ENCODE measurements at places on chromosomes 1 and 21. TPM values are rescaled to one million over a fixed set of nuclear protein-coding genes. Genes with fewer than 3 reads are reported as not detected.

Gene CELF3
- 0.43 TPM for total RNA-seq

GRCh38 chr1:243819438-243819839 lies 30.6 kb downstream of the AKT3 start:
- DNase-seq = peak; percentile 85

Gene KIF14
- 13.5 TPM for total RNA-seq

Gene MROH7
- total RNA-seq = 1.4 TPM

GRCh38 chr1:25926731-25927496 lies 20.7 kb upstream of the STMN1 start:
- peak; percentile 67 for DNase-seq

DNA sequence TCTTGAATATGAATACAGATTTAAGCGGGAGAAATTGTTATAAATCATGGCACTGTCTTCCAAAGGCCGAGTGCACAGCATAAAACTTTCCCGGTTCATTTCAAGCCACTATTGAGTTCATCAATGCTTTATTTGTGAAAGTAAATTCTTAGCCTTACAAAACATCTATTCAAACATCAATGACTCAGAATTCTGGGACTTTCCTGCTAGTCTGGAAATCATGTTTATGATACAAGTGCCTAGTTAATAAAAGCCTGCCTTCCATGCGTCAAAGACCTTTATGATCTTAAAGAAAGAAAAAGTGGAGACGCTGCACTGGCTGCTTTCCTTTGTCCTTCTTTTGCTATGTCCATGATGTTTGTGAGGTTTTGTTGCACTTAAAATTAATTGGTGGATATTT lies 137.7 kb downstream of the SETD4 start:
- DNase-seq = no peak

Gene OR2M3
- total RNA-seq = not detected

Gene SPATA6
- total RNA-seq = 44.1 TPM

Gene SPSB1
- total RNA-seq = 20.0 TPM

Gene PPIAL4G
- total RNA-seq = 0.09 TPM

DNA sequence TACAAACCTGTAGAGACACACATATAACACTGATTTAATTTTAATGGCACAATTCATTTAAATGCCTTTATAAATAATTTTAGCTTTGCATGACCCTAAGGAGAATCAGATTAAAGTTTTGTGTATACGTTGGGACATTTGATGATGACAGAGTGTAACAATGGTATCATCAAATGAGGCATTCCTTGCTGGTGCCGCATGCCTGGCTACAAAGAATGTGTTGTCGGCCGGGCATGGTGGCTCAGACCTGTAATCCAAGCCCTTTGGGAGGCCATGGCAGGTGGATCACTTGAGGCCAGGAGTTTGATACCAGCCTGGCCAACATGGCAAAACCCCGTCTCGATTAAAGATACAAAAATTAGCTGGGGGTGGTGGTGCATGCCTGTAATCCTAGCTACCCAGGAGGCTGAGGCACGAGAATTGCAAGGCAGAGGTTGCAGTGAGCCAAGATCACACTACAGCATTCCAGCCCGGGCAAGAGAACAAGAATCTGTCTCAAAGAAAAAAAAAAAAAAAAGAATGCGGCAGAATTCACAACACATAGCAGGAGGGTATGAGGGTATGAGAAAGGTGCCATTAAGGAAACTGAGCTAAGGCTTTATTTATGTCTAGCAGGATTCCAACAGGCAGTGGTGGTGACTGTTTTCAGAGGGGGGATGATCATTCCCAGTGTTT lies 58.9 kb downstream of the PTPN14 start:
- DNase-seq = no peak

DNA sequence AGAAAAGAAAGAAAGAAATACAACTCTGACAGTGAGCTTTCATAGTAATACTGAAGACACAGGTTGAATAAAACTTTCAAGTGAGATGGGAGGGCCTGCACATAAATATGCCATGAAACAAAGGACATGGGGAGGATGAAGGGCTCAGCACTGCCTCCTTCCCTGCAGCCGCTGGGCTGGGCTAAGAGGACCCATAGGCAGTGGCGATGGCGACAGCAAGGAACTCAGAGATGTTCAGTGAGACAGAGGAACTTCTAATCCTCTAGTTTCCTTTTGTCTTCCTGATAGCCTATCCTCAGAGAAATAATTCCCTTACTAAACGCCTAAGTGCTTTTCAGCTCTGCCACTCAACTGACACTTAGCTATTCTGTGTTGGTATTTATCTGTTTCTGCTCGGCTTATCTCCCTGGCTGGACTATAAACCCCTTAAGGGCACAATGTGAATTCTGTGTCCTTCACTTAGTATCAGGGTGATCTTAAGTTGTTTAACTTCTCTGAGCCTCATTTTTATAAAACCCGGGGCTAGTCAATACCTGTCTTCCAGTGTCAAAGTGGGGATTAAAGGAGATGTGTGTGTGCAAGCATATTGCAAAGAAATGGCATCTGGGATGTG lies 24.4 kb upstream of the IER5 start:
- no peak for DNase-seq

GRCh38 chr1:109503935-109504334 lies 5.6 kb downstream of the AMIGO1 start:
- DNase-seq = no peak

Gene NES
- total RNA-seq = 65.8 TPM

GRCh38 chr21:37758982-37759381 lies 157.3 kb downstream of the KCNJ6 start:
- peak; percentile 92 for DNase-seq

Gene MX2
- total RNA-seq = 11.4 TPM

DNA sequence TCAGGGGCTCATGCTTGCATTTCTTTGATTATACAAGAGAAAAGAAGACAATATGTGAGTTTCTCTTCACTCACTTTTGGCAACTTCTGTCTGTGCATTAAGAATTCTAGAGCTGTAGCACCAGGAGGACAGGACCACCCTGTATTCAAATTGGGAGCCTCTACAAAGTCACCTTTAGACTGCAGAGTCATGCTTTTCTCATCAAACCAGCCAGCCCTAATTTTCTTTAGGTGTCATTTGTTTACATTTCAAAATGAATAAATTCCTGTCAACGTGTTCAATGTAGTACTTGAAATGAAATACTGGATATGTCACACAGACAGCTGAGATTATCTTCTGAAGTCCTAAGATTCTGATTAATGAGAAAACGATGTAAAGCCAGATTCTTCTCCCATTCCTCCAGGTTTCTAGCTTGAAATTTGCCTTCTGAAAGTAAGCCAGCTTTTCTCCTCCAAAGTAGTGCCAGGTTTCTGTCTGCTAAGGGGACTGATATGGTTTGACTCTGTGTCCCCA lies 177.2 kb downstream of the GRIK1 start:
- DNase-seq = no peak

- no peak for DNase-seq
Observed at GRCh38 chr1:87186346-87186745, 142.3 kb upstream of the LMO4 start.

DNA sequence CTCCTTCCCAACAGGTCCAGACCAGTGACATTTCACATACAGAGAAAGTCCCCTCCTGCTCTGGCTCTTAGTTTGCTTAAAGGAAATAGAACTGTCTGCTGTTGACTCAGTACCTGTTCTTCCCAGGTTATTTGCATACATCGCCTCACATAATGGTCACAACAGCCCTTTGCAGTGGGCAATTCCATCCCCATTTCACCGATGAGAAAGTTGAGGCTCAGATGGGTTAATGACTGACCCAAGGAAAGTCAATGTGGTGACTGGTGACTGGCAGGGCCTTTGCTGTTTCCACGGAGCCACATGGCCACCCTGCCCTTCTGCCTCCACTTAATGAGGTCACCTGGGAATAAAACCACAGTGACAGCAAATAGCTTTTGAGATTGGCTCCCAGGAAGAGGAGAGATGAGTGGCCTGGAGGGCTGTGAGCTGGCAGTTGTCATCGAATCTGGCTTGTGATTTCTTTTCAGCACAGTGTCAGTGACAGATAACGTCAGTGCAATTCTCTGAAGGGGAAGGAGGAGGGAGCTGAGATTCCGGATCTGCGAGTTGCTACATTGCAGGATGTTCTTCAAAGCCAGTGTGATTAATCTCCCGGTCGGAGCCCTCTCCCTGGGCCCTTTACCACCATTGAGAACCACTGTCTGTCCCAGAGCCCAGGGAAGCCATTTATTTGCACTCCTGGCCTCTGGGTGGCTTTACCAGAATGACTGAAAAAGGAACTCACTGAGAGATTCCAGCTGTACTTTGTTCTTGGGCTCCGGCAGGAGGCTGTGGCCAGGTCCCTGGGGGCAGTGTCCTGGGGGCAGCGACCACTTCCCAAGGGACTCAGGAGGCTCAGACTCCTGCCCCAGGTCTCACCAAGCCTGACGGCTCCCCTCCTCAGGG lies 117.2 kb downstream of the CNIH3 start:
- no peak for DNase-seq

DNA sequence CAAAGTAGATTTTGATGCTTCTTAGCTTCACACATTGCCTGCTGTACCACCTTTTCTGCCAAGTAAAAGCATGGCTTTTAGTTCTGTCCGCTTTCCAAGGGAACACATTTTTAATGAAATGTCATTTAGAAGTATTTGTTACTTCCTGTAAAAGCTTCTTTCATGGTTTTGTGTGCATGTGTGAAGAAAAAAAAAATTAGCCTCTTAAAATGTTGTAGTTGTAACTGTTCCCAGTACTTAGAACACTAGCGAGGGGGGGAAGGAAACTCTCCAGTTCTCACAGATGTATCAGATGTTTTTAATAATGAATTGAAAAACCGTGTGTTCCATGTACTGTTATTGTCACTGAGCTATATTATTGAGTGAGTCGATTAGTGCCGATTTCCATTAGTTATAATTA lies 568.3 kb upstream of the ADGRL2 start:
- no peak for DNase-seq

- no peak for DNase-seq
Observed at GRCh38 chr1:1664941-1665814, 6.4 kb upstream of the CDK11B start.

DNA sequence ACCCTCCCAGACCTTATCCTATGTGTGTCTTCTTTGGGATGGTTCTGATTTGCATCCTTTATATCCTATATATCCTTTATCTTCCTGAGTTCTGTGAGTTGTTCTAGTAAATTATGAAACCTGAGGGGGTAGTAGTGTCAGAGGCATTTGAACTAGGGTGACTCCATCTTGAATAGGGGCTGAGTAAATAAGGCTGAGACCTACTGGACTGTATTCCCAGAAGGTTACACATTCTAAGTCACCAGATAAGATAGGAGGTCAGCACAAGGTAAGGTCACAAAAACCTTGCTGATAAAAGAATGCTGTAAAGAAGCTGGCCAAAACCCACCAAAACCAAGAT lies 50.6 kb downstream of the SUSD4 start:
- no peak for DNase-seq

Gene PWP2
- total RNA-seq = 3.7 TPM

Gene GUCA2B
- total RNA-seq = not detected

GRCh38 chr1:7574121-7575040 lies 196.7 kb upstream of the VAMP3 start:
- DNase-seq = no peak

Gene PLEKHG5
- 32.6 TPM for total RNA-seq

DNA sequence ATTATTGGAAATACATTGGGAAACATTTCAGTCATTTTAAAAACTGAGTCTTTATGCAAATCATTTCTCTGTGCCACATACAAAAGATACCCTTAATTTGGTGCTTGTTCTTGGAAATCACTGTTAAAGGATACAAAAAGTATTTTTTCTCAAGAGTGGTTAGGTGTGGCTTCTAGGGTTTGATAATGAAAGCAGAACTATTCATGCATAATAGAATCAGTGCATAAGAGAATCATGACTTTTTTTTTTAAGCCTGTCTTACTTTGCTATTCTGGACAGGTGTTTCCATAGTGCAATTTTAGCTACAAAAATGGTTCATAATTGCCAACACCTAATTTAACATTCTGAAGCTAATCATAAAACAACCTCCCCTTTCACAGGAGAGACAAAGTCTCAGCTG lies 233.0 kb upstream of the NRIP1 start:
- no peak for DNase-seq

GRCh38 chr1:177811429-177811828 lies 158.4 kb downstream of the SEC16B start:
- no peak for DNase-seq

Gene CDCP2
- total RNA-seq = not detected

DNA sequence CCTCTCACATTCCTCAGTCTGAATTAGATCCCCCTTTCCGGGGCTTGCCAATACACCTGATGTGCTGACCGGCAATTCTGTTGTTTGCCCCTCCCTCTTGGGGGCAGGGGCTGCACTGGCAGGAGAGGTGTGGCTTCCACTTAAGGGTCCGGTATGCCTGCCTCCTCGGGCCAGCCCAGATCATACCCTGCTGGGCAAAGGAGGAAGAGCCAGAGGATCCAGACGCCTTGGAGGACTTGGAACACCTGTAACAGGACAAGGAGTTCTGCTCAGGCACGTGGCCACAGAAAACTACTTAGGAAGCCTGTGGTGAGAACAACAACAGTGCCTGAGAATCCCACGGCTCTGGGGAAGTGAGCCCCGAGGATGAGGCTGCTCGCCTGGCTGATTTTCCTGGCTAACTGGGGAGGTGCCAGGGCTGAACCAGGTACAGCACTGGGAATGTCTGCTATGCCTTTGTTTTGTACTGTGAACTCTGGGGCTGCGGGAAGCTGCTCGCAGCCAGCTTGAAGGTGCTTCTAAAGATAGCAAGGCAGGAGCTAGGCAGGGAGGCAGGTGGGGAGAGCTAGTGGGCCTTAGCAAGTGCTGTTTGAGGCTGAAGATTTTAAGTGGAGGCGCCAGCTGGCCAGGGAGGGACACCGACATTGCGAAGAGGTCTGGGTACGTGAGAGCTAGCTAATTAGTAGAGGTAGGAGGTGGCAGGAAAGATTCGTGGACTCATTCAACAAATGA lies at the start of gene SMPDL3B:
Gene SMPDL3B (plus strand): TSS at position 183 of the 732 bp plus-strand sequence. CDS start 184 bp downstream, at position 367.
- peak; percentile 97 for DNase-seq

DNA sequence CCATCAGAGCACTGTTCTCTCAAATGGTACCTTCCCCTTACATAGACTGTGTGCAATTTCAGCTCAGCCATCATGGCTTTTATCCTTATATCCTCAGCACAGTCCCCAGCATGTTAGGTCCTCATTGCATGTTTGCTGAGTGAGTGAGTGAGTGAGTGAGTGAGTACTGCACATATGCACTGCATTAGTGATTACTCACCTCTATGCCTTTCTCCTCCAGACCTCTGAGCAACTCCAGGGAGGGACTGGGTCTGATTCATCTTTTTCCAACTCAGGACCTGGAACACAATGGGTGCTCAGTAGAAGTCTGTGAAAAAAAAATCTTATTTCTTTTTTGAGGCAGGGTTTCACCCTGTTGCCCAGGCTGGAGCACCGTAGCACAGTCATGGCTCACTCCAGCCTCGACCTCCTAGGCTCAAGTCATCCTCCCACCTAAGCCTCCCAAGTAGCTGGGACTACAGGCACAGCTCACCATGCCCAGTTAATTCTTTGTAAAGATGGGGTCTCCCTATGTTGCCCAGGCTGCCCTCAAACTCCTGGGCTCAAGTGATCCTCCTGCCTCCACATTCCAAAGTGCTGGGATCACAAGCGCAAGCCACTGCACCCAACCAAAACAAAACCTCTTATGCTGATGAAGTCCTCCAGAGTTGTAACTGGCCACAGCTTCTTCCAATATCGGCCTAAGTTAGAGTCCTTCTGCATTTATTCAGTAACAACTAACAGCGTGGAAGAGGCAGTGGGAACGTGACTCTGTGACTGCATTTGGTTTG lies 23.7 kb downstream of the RNU5D-1 start:
- DNase-seq = no peak

Gene DCDC2B
- total RNA-seq = not detected

- DNase-seq = no peak
Observed at GRCh38 chr1:31127266-31127665, 61.7 kb upstream of the PUM1 start.
